HFFc6 (cell line): ENCODE measurements at places on chromosomes 16 and 17. TPM values are rescaled to one million over a fixed set of nuclear protein-coding genes. Genes with fewer than 3 reads are reported as not detected.

DNA sequence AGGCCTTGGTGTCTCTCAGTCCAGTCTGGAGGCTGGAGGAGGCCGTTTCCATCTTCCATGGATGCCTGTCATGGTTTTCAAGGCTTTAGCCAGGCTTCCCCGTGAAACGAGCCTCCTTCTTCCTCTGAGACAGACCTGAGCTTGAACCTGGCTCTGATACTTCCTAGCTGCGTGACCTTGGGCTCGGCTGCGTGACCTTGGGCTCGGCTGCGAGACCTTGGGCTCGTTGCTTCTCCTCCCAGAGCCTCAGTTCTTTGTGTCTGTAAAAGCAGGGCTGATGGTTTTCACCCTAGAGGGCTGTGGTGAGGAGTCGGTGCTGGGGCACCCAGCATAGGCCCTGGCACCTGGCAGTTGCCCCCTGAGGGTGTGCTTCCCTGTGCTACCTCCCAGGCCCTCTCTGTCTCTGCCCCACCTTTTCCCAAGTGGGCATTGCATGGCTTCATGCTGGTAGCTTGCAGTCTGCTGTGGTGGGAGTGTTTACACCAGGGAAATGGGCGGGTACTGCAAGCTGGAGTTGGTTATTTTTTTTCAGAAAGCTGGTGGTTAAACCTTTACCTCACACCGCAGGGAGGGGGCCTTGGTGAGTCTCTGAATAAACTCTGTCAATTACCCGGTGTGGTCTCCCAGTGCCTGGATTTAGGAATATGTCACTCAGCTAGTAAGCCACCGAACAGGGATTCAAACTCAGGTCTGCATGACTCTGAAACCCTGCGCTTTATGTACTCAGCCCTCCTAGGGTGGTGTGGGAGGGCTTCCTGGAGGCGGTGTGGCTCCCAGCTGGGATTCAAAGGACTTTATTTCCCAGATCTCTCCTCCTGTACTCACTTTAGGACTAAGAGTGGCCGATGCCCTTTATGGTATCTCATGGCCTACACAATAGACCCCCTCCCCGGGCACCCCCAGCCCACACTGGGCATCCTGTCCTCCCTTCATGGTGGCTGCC is 129.0 kb upstream of the CIBAR2 start:
- H3K4me3 ChIP-seq, result no peak overlapping the region
- no peaks in the 10 kb centered on the region for H3K36me3 ChIP-seq
- no peak overlapping the region for H3K27ac ChIP-seq
- DNase-seq, result no peak
- peaks cover 1% of the 10 kb centered on the region; the same call in 1 of the 2 replicates for H3K27me3 ChIP-seq
- peaks cover 37% of the 10 kb centered on the region for H3K4me1 ChIP-seq

DNA sequence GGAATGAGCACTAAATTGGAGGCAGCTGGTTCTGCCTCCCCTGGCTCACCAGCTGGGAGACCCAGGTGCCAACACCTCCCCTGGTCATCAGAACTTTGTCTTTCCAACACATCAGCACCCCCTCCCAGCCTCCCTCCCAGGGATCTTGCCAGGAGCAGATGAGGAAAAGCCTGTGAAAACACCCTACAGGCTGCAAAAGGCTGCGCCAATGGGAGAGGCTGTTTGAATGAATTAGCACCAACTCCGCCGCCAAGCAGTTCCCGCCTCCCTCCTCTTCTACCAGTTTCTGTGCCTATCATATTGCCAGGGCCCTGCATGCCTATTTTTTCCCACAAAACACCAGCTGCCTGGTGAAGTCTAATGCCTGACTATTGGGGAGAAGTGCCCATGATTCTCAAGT is 137.0 kb downstream of the AIPL1 start:
- no peaks in the 10 kb centered on the region for H3K4me1 ChIP-seq
- peaks cover 13% of the 10 kb centered on the region for H3K27me3 ChIP-seq
- no peaks in the 10 kb centered on the region for H3K36me3 ChIP-seq
- DNase-seq, result no peak
- no peak overlapping the region for H3K4me3 ChIP-seq

DNA sequence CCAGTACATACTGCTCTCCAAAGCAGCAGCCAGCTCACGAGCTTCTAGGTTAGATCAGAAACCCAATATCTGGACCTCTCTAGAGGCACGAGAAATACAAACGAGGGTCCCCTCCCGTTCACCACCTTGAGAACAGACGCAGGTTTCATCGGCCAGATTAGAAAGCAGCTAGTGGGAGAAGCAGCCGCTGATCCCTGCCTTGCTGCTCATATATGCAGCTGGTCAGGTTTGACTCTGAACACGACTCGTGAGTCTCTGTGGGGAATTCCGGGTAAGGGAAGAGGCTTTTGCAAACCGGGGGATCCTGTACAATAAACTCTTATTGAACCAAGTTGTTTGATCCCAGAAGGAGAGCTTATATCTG is 1.6 kb downstream of the VAT1L start:
- H3K27me3 ChIP-seq, result peaks cover 7% of the 10 kb centered on the region
- H3K36me3 ChIP-seq, result no peaks in the 10 kb centered on the region
- no peaks in the 10 kb centered on the region for H3K4me1 ChIP-seq

Gene VMO1
- total RNA-seq, result 0.33 to 0.36 TPM in 2 of 3 replicates, not detected in the other

GRCh38 chr16:24701521-24701951 is 27.9 kb upstream of the TNRC6A start:
- H3K4me1 ChIP-seq, result peaks cover 29% of the 10 kb centered on the region
- H3K4me3 ChIP-seq, result peak overlapping the region; percentile 78
- H3K27ac ChIP-seq, result peak overlapping the region; percentile 92
- H3K36me3 ChIP-seq, result peaks cover 5% of the 10 kb centered on the region; the same call in 1 of the 2 replicates
- DNase-seq, result peak; percentile 25

- DNase-seq, result no peak
- H3K27me3 ChIP-seq, result peaks cover 41% of the 10 kb centered on the region
- H3K4me1 ChIP-seq, result no peaks in the 10 kb centered on the region
- peak overlapping the region; percentile 75; the same call in 1 of the 2 replicates for H3K4me3 ChIP-seq
- no peak overlapping the region for H3K27ac ChIP-seq
- no peaks in the 10 kb centered on the region for H3K36me3 ChIP-seq
Observed at GRCh38 chr17:63997341-63998048, 656 bp upstream of the PRR29 start.

DNA sequence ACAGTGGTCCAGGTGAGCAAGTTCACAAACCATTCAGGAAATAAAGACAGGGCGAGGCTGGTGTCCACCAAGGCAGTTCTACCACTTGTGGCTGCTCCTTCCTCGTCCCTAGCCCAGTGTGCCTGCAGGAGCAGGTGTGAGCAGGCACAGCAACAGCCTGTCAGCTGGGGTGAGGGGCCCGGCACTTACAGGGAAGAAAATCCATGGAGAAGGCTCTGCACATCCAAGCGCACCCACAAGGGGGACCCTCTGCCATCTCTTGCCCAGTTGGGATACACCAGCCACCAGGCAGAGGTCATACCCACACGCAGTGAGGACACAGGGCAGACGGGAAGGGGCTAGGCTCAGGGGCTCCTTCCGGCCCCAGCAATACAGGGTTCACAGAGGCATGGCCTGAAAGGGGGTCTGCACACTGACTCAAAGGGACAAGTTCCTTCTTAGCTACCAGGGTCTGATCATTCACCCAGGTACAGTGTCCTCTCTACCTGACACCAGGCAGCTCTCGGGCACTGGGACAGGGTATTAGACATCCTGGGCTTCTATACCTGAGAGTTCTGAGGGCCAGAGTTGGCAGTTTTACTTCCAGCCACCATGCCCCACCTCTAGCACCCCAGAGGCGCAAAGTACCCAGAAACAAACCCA is 27.0 kb downstream of the CDIP1 start:
- H3K27ac ChIP-seq, result no peak overlapping the region
- DNase-seq, result peak; percentile 13
- H3K36me3 ChIP-seq, result peaks cover 12% of the 10 kb centered on the region
- no peaks in the 10 kb centered on the region for H3K4me1 ChIP-seq

- no peak overlapping the region for H3K27ac ChIP-seq
- H3K36me3 ChIP-seq, result no peaks in the 10 kb centered on the region
- DNase-seq, result no peak
- H3K4me3 ChIP-seq, result no peak overlapping the region
- no peaks in the 10 kb centered on the region for H3K4me1 ChIP-seq
Observed at GRCh38 chr16:28081391-28081968, 18.0 kb upstream of the GSG1L start.

DNA sequence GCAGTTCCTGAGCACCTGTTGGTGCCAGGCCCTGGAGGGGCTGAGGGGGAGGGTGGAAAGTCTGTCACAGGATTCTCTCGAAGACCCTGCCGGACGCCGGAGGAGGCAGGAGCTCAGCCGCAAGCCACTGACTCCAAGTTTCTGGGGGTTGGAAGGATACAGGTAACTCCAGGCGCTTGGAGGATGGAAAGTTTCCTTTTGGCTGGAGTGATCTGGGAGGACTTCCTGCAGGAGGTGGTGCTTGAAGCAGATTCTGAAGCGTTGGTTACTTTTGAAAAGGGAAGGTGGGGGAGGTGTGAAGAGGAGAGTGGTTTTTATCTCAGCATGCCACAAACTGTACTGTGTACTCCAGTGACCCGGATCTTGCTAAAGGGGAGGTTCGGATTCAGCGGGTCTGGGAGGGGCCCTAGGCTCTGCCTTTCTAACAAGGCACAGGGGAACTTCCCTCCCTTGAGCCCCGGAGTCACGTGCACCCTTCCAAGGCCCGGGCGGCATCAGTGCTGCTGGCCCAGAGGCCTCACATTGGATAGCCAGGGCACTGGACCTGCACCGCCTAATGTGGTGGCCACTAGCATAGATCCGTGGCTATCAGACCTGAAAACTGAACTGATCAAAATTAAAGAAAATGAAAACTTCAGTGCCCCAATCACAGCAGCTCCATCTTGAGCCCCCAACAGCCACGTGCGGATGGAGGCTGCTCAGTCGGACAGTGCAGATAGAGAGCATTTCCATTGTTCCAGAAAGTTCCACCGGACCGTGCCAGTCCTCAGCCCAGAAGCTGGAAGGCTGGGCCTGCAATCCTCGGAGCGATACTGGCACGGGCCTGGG is 42.2 kb upstream of the GSE1 start:
- H3K4me3 ChIP-seq, result no peak overlapping the region
- H3K36me3 ChIP-seq, result peaks cover 9% of the 10 kb centered on the region; the same call in 1 of the 2 replicates
- DNase-seq, result no peak
- H3K4me1 ChIP-seq, result peaks cover 55% of the 10 kb centered on the region
- H3K27me3 ChIP-seq, result no peaks in the 10 kb centered on the region; the same call in none of the 2 replicates

DNA sequence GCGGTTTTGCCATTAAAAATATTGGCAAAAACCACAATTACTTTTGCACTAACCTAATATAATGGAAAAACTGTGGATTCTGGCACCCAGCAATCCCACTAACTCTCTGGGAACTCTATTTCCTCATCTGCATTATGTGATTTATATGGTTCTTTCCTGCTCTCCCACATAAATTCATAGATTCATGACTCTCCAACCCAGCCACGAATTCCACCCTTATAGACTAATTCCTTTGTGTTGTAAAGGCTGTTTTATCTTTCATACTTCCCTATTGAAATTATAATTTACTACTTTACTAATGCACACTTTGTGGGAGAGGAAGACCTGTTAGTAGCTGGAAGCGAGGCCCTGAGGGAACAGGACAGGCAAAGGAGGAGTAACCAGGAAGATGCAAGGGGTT is 88.4 kb upstream of the GNAO1 start:
- no peaks in the 10 kb centered on the region for H3K4me1 ChIP-seq
- H3K4me3 ChIP-seq, result no peak overlapping the region
- no peak overlapping the region for H3K27ac ChIP-seq
- DNase-seq, result no peak
- H3K36me3 ChIP-seq, result peaks cover 4% of the 10 kb centered on the region; the same call in 1 of the 2 replicates

DNA sequence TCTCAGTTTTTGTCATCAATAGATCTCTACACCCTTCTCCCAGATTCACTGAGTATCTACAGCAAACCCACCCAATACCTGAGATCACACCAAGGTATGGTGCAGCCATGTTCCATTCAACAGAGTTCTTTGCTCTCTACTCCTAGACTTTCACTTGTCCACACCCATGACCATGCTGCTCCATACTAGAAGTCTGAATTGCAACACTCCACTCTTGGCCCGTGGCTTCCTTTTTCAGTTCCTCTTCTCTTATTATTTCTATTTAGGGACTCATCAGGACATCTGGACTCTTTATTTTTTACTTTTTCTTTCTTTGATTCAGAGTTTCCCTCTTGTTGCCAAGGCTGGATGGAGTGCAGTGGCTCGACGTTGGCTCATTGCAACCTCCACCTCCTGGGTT is 37.1 kb downstream of the YWHAE start:
- no peak overlapping the region; the same call in 1 of the 2 replicates for H3K4me3 ChIP-seq
- H3K36me3 ChIP-seq, result peaks cover 30% of the 10 kb centered on the region
- H3K27ac ChIP-seq, result peak overlapping the region; percentile 47
- H3K27me3 ChIP-seq, result no peaks in the 10 kb centered on the region; the same call in 1 of the 2 replicates
- peaks cover 79% of the 10 kb centered on the region for H3K4me1 ChIP-seq
- no peak for DNase-seq

DNA sequence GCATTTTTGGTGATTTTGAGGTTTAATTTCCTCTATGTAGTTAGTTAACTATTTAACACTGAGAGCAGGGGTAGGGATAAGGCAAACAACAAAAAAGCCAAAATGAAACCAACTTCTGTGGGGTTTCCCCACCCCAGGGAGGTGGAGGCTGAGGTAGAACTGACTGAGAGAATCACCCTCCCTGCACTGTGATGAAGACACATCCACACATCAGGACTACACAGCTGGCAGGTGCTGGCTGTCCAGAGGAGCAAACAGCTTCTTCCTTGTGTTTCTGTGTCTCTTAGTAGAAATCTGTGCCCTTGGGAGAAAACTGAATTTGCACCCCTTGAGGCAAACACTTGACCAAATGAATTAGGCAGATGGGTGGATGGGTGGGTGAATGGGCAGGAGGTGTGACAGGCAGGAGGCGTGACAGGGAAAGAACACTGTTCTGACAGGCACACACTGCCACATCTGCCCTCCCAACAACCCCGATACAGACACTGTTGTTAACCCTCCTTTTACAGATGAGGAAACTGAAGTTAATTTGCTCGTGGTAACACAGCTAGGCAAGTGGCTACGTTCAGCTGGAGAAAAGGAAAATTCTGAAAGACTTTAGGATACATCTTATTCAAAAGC is 62.9 kb upstream of the AMZ2 start:
- H3K4me3 ChIP-seq, result no peak overlapping the region
- peaks cover 5% of the 10 kb centered on the region for H3K27me3 ChIP-seq
- no peak overlapping the region; the same call in 1 of the 2 replicates for H3K27ac ChIP-seq
- no peaks in the 10 kb centered on the region; the same call in 1 of the 2 replicates for H3K4me1 ChIP-seq

DNA sequence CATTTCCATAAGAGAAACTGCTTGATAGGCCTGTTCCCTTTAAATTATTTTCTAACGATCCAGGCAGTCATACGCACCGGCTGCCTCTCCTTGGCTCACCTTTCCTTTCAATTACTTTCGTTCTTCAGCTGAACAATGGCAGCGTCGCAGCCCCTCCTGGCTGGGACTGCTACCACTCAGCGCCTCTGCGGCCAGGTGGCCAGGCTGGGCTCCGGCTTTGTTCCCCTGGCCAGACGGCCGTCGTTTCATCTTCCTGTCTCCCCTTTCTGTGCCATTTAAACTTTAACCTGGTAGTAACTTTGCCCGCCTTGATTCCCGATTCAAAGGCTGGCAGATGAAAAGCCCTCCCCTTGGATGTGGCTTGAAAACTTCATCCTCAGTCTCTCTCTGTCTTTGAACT is 79.0 kb downstream of the C16orf78 start:
- no peaks in the 10 kb centered on the region for H3K36me3 ChIP-seq
- DNase-seq, result no peak
- no peaks in the 10 kb centered on the region for H3K27me3 ChIP-seq
- no peak overlapping the region for H3K27ac ChIP-seq
- no peak overlapping the region for H3K4me3 ChIP-seq

GRCh38 chr17:40139566-40140058 is 725 bp upstream of the CASC3 start:
- H3K27ac ChIP-seq, result peak overlapping the region; percentile 96
- H3K36me3 ChIP-seq, result peaks cover 40% of the 10 kb centered on the region
- H3K4me3 ChIP-seq, result peak overlapping the region; percentile 96
- peaks cover 8% of the 10 kb centered on the region for H3K27me3 ChIP-seq
- peaks cover 23% of the 10 kb centered on the region for H3K4me1 ChIP-seq
- no peak for DNase-seq
